COR-L47 (cell line): ENCODE measurements at places on chromosomes 7 and 10.

GRCh38 chr7:126578338-126578737, 674.4 kb downstream of the GRM8 start:
- no peak for DNase-seq

- DNase-seq: no peak
Observed at GRCh38 chr7:114298011-114298410, 116.6 kb upstream of the FOXP2 start.

DNA sequence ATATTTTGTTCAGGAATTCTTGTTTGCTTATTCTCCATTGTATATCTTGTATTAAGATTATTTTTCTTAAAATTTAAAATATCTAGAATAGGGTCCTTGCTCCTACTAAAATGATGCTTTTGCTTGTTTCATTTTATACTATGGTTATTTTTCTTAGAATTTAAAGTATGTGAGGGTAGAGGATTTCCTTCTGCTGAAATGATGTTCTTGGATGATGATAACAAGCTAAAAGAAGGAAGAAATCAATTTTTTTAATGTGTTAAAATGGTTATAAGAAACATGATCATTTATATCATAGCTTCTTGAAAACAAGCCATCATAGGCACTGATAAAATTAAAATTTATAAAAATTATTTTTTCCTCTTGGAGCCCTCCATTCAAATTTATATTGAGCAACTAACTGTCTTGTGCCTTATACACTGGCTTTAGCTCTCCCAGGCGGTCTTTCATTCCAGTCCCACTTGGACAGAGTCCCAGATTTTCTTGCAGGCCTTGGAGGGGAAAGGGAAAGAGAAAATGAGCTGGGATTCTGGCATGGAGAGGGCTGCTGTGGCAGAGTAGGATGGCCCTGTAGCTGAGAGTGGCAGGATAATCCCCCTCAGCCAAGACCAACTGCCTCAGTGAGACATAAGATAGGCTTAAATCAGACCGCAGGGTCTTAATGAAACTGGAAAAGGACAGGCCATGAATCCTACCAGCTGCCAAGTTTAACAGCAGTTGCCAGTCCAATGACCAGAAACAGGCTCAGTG, 60.2 kb downstream of the DNAJB9 start:
- no peak for DNase-seq

- DNase-seq: no peak
Observed at GRCh38 chr10:16477757-16478156, 40.9 kb downstream of the PTER start.

GRCh38 chr10:130739757-130740145, 571.8 kb downstream of the TCERG1L start:
- no peak for DNase-seq

DNA sequence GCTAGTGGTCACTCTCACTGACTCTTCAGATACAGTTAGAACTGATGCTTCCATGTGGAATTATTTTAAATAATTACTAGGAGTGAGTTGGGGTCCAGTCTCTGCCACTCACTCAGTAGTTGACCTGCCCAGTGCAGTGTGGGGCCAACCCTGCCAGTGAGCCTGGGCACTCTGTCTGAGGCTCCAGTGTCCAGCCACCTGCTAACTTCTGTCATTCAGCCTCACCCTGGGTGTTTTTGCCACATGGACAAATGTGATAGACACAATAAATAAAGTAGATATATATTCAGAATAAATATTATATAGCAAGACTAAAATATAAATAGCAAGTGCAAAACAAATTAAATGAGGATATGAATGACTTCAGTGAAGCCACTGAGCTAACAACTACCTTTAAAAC, 7.2 kb downstream of the INSYN2A start:
- no peak for DNase-seq

DNA sequence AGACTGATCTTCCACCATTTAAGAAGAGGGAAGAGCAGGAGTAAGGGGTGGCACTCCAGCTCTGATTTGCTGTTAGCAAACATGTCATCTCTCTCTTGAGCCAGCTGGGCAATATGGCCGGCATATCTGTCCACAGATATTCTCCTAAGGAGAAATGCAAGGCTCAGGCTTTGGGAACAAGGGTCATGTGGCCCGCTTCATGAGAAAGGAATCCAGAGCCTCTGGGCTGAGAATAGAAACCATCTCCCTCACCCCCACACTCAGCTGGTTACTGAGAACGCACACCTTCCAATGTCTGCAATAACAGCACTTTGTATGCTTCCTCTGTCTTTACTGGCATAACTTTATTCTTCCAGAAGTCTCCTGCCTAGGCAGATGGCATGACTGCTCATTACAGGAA, 171.2 kb downstream of the ELMO1 start:
- DNase-seq: no peak

- DNase-seq: no peak
Observed at GRCh38 chr7:33425395-33425794, 296.0 kb downstream of the BBS9 start.

DNA sequence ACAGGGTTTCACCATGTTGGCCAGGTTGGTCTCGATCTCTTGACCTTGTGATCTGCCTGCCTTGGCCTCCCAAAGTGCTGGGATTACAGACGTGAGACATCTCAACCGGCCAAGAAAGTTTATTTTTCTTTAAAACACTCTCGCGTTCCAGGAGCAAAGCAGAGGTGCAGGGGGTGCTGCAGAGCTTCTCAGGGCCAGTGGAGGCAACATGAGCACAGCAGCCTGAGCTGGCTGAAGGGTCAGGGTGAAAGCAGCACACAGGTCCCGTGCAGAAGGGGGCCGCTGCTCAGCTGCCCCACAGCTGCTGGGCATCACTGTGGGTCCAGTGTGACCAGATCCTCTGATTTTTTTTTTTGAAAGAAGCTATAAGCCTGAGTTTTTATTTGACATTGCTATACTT, 46.1 kb downstream of the EPHB4 start:
- no peak for DNase-seq

DNA sequence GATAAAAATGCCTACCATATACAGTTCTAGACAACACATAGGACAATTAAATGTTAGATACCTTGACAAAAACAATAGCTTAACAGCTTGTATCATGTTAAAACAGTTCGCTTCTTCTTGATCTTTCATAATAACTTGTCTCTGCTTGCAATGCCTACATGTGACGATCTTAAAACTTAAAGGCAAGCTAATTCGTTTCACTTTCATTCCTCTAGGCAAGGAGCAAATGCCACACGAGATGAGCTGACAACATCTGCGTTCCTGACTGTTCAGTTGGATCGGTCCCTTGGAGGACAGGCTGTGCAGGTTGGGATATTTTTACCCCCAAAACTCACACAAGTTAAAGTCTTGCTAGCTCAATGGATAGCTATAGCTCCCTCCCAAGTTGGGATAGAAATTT, 51.6 kb upstream of the ARL4A start:
- DNase-seq: no peak

- no peak for DNase-seq
Observed at GRCh38 chr7:106575138-106575823, 85.7 kb downstream of the CCDC71L start.

- no peak for DNase-seq
Observed at GRCh38 chr7:2000746-2001321, 231.9 kb downstream of the MAD1L1 start.

- no peak for DNase-seq
Observed at GRCh38 chr10:12938271-12938670, 63.2 kb downstream of the CCDC3 start.

DNA sequence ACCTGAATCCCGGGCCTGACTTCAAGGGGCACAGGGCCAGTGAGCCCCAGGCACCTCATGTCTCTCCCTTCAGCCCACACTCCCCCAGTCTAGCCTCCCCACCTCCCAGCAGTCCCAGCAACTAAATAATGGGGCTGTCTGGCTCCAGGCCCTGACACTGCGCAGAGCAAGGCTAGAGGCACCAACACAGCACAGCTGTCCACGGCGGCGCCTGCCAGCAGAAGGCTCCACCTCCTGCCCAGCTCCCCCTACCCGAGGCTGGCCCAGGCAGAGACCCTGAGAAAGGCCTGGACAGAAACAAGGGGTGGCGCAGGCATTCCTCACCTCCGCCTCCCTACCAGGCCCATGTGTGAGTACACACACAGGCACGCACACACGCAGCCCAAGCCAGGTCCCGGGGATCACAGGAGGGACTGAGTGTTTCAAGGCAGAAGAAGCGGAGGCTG, 6.1 kb downstream of the KCNH2 start:
- DNase-seq: peak; percentile 73

GRCh38 chr7:711093-711921, 15.2 kb upstream of the DNAAF5 start:
- DNase-seq: no peak

DNA sequence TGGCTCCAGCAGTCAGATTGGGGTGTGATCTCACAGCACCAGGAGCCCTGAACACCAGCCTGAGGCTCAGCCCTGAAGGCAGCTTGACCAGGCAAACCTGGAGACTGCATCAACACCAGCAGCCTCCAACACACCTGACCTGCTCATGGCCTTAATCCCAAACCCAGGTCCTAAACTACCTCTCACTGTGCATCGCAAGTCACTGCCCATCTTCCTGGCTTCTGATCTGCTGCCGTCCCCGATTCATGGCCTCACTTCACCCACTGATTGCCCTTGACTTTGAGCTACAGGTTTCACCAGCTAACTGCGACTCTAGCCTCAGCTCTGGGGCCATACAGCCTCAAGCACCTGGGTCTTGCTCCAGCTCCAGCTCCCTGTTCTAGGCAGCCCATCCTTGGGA, 49.1 kb downstream of the PARP12 start:
- DNase-seq: no peak

GRCh38 chr7:69857014-69857413, 258.7 kb downstream of the AUTS2 start:
- no peak for DNase-seq

- no peak for DNase-seq
Observed at GRCh38 chr7:1254281-1255079, 21.8 kb downstream of the UNCX start.

- DNase-seq: no peak
Observed at GRCh38 chr10:129970465-129971364, 6.6 kb upstream of the EBF3 start.

- no peak for DNase-seq
Observed at GRCh38 chr10:18483516-18484186, 167.7 kb downstream of the NSUN6 start.

- DNase-seq: no peak
Observed at GRCh38 chr7:41297166-41297565, 405.7 kb downstream of the INHBA start.

DNA sequence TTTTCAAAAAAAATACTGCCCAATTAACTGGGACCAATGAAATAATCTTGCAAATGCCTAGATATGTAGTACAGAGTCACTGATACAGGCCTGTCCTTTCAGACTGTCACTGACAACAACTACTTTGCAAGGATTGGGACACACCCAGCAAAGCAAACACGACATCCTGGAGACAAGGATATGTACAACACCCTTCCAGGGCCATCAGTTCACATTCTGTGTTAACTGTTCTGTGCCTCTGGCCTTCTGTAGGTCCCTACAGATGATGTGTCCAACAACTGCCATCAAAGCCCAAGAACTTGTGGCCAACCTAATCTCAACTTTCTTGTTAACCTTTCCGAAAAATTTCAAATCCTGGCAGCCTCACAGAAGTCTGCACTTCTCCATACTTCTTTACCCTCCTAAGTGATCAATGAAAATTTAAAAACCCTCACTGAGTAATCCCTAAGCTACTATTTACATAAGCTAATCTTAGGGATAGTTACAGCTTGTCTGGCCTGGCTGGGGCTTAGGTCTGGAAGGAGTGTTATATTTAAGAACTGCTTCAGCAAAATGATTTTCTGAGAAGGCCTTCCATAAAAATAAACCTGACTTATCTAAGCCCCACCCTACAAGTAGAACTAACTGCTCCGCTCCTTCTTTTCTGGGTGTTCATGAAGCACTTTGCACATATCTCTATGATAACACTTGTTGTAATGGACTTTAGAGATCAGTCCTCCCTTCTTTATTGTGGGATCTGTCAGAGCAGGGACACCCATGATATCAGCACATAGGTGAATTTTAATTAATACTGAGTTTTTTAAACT, 21.0 kb downstream of the COBL start:
- peak; percentile 28 for DNase-seq

GRCh38 chr7:16916738-16917137, 35.0 kb upstream of the AGR3 start:
- DNase-seq: no peak

GRCh38 chr7:40786909-40787308, 652.1 kb downstream of the SUGCT start:
- no peak for DNase-seq

GRCh38 chr7:73647725-73648592, 19.7 kb upstream of the VPS37D start:
- DNase-seq: no peak

DNA sequence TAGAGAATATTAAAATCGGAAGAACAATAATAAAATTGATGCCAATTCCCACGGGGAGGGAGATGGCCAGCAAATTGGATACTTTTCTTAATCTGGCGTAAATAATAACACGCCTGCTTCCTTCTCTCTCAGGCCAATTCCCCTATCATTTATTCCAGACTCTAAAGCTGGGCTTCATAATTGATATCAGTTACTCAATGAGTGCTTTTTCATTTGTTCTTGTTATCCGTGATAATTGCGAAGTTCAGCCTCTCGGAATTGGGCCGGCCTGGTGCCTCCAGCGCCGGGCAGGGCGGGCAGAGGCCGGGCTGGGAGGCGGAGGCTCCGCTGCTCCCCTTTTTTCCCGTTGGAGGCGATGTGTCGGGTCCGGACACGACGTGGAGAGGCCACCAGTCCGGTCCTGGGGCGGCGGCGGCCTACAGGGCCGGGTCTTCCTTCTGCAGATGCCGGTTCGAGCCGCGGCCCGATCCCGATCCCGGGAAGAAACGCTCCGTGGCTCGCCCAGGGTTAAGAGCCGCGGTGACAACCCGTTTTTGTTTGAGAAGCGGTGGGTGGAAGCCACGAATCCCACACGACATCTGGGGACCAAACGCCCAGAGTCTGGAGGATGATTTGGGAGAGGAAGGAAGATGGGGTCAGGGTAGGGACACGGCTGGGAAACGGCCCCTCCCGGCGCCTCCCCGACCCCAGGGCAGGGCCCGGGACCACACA, 13.6 kb downstream of the UNCX start:
- DNase-seq: no peak

GRCh38 chr10:3723766-3724165, 61.2 kb downstream of the KLF6 start:
- DNase-seq: no peak

GRCh38 chr10:23439961-23440889, 1.4 kb downstream of the OTUD1 start:
- DNase-seq: no peak

GRCh38 chr7:105060923-105061322, 46.9 kb downstream of the KMT2E start:
- DNase-seq: no peak

- no peak for DNase-seq
Observed at GRCh38 chr7:70159121-70159520, 560.8 kb downstream of the AUTS2 start.
